ENCODE measurements at places on chromosomes 1 and 21.

GRCh38 chr1:17122521-17123164, 3.4 kb upstream of the PADI2 start:
- no peak for DNase-seq

GRCh38 chr1:220516014-220516721, 11.8 kb upstream of the MARK1 start:
- no peak for DNase-seq

- no peak for DNase-seq
Observed at GRCh38 chr1:95407131-95407885, 173.3 kb downstream of the RWDD3 start.

GRCh38 chr1:46594063-46594462, 10.0 kb downstream of the MKNK1 start:
- DNase-seq, result no peak

GRCh38 chr1:15834406-15835204, 12.9 kb upstream of the SPEN start:
- DNase-seq, result peak; percentile 72

GRCh38 chr1:14986168-14986567, 167.4 kb upstream of the TMEM51 start:
- DNase-seq, result no peak

GRCh38 chr21:43342301-43342881, 84.5 kb downstream of the SIK1 start:
- DNase-seq, result no peak

GRCh38 chr1:101964708-101965107, 32.0 kb downstream of the OLFM3 start:
- no peak for DNase-seq

GRCh38 chr1:211606914-211607753, 28.2 kb upstream of the SLC30A1 start:
- DNase-seq, result no peak

- no peak for DNase-seq
Observed at GRCh38 chr21:34995979-34996303, 53.2 kb downstream of the RUNX1 start.

DNA sequence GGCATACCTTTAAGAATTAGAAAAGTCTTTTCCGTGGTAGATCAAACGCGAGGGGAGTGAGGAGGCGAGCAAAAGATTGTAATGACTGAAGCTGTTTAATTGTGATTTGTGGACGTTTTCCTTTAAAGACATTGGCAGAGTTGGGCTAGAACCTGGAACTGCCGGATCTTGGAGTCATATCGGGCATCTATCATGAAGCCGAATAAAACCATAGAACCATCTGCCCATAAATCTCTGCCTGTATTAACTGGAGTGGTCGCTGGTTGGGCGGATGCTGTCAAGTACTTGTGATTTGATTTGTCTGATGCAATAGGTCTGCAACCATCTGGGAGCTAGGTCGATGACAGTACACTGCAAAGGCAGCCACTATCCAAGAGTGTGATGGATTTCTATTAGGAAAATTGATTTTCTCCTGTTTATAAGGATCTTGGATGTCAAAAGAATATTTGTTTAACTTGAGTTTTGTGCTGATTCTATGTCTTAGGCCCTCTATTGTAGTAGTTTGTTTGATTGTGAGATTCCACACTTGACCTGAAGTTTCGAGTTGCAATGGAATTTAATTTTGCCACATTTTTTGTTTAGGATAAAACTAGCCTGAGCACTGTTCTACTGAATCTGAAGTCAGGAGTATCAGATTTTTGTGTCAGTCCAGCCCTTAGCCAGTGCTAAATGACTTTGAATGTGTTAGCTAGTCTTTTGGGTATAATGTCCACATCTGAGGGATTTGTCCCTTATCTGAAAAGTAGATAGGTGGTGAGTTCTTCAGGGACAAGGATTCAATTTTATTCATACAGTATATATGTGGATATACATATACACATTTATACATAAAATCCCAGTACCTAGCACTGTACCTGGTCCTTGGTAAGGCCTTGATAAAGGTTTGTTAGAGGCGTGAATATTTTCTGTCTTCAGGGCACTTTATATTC, 1.2 kb downstream of the SARS1 start:
- DNase-seq, result peak; percentile 14

DNA sequence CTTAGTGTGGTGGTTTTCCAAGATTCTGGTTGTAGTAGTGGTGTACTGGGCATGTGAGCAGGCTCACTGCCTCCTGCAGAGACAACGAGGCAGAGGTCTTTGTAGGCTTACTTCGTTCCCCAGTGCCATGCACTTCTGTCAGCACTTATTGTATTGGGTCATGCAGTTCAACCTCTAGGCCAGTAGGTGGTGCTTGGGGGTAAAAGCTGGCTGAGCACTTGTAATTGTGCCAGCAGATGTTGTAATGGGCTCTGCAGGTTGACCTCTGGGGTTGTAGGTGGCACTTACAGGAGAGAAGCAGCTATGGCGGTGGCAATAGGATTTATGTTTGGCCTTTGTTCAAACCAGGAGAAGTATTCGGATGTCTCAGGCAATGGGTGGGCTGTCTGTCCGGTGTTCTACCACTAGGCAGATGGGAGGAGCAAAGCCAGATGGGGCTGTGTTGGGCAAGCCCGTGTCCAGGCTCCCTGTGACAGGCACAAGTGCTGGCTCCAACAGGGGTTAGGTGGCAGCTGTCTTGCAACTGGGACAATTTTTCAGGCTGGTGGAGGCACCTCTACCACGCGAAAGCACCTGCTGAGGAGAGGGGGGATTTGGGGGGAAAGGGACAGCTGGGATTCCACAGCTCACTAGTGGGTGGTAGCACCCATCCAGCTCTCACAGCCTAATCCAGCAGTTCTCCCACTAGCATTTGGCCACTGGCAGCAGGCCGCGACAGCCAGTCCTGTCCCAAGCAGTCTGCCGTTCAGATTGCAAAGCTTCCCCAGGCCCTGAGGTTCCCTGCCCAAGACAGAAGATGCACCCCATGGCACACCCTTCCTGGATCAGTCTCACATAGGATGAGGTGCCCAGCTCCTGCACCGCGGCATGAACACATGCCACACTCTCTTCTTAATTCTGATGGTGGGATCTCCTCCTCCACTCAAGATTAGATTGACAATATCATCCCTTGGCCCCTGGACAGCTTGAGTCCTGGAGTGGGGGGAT, 274.5 kb downstream of the CTH start:
- peak; percentile 1 for DNase-seq

DNA sequence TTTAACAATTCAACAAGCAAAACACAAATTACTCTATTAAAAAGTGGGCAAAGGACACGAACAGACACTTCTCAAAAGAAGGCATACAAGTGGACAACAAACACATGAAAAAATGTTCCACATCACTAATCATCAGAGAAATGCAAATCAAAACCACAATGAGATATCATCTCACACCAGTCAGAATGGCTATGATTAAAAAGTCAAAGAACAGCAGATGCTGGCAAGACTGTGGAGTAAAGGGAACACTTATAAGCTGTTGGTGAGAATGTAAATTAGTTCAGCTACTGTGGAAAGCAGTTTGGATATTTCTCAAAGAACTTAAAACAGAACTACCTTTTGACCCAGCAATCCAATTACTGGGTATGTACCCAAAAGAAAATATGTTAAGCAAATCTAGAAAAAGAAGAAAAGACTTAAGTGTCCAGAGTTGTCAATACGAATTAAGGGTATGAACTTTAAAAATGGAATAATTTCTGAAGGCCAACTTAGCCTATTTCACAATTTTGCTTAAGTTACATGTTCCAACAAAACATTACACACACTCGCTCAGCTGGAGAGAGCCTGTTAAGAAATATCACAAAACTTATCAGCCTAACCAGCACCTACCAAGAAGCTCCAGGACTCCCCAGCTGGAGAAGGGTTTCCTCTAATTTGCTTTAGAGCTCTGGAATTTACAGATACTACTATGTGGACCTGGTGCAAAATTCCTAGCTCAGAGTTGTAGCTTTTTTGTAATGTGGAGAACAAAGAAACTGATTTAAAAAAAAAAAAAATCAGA, 232.1 kb downstream of the DUSP10 start:
- DNase-seq, result no peak

DNA sequence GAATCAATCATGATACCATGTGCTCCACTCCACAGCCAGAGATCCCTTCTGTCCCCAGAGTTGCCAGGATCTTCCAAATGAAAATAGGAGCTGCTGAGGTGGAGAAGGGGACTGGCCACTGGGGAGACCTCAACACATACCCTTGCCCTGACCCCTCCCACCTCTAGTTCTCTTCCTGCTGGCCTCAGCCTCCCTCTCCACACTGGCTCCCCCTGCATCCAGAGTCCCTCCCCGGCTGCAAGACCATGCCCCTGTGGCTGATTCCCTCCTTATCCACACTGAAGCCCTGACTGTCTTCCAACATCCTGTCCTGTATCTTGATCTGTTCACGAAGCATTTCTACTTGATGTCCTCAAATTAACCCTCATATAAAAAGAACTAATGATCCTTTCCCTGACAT, 21.1 kb upstream of the CDK18 start:
- no peak for DNase-seq

- no peak for DNase-seq
Observed at GRCh38 chr1:41762777-41763176, 155.9 kb downstream of the HIVEP3 start.

Data from activated naive CD8-positive, alpha-beta T cell treated with anti-CD3 and anti-CD28 coated beads, Interleukin-2, amount 50 U/mL, for 16 hours (primary cell).